ENCODE measurements at places on chromosomes 11 and 22. TPM values are rescaled to one million over a fixed set of nuclear protein-coding genes. Genes with fewer than 3 reads are reported as not detected.
A peak's percentile ranks its signal among the peaks of the same experiment; 100 is the strongest.

- H3K27ac ChIP-seq = no peak overlapping the region
- H3K4me3 ChIP-seq = no peak overlapping the region
- no peak for DNase-seq
- H3K36me3 ChIP-seq = no peaks in the 10 kb centered on the region
- no peaks in the 10 kb centered on the region for H3K4me1 ChIP-seq
Observed at GRCh38 chr11:95404370-95404769, 173.4 kb upstream of the SESN3 start.

DNA sequence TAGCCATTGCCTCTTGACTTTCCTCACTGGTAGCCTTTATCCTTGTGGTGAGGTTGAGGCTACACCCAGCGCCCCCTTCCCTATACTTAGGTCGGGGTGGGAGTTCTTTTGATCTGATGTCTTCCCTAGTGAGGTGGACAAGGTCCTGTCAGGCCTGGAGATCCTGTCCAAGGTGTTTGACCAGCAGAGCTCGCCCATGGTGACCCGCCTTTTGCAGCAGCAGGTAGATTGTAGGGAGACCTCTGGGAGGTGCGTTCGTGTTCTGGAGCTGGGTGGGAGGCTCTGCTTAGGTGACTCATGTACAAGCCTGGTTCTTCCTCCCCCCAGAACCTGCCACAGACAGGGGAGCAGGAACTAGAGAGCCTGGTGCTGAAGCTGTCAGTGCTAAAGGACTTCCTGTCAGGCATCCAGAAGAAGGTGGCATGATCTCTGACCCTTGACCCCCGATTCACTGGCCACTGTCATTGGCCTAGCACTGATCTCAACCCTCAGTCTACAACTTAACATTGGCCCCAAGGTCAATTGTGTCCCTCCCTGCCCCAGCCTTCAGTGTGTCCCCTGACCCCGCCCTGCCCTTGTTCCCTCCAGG lies 4.9 kb downstream of the INPPL1 start:
- no peak overlapping the region for H3K27ac ChIP-seq
- no peaks in the 10 kb centered on the region for H3K36me3 ChIP-seq
- no peak for DNase-seq
- H3K4me3 ChIP-seq = no peak overlapping the region
- H3K4me1 ChIP-seq = peaks cover 19% of the 10 kb centered on the region

DNA sequence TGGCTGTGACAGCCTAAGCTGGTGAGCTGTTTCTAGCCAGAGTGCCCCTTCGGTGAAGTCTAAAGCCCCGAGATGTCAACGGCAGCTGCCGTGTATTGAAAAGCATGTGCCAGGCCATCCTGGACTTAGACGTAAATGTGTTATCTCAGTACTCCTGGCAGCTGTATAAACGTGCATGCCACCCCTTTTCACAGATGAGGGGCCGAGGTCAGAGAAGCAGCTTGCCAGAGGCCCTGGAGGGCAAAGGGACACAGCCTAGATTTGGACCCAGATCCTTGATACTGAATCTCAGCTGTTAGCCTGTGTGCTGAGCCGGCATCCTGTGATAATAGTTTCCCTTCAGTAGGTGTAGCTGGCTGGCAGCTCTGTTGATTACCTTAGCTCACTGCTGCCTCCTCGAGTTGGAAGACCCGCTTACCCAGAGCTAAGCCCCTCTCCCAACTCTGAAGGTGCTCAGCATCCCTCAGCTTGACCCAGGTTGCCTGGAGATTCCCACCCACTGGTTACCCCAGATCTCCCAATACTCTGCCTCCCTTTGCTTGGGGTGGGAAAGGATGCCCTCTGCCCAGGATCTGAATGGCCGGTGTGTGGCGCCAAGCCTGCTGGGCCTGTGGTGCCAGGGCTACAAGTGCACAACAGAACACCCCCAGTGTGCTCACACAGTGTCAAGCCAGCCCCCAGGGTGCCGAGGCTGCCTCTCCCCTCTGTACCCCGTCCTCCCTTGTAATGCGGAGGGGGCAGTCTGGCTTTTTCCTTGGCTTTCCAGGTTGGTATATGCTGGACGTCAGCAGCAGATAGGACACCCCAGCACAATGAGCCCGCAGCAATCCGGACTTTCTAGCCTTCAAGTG lies 59.8 kb upstream of the WNT7B start:
- DNase-seq = no peak
- peak overlapping the region; percentile 76 for H3K4me3 ChIP-seq
- no peaks in the 10 kb centered on the region for H3K36me3 ChIP-seq
- peaks cover 3% of the 10 kb centered on the region for H3K4me1 ChIP-seq
- H3K27ac ChIP-seq = peak overlapping the region; percentile 83

DNA sequence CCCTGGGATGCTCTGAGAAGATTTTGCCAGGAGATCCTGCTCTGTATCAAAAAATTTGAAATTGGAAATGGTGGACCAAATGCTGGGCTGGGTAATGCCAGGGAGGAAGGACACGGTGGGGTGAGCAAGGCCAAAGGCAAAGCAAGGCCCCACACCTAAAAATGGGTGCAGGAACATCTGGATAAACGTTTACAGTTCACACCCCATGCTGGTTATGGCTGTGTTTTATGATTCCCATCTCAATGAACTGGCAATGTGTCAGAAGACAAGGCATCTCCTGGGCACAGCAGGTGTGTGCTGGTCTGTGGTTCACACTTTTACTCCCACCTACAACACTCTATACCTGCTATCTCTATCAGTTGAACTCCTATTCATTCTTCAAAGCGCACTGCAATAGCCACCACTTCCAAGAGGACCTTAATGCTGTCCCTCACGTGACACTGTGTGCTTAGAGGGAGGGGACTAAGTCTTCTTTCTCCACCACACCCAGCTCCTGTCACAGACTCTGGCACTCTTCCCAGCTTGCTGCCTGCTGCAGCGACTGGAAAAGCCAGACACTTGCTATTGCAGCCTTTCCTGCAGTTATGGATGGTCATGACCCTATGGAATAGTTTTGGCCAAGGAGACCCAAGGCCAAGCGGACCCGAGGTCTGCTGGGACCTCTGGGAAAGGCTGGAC lies 277.5 kb downstream of the CTTN start:
- DNase-seq = no peak
- H3K27ac ChIP-seq = no peak overlapping the region
- no peak overlapping the region for H3K4me3 ChIP-seq
- no peaks in the 10 kb centered on the region for H3K4me1 ChIP-seq

Gene MUC6
- not detected for total RNA-seq

- no peaks in the 10 kb centered on the region for H3K27me3 ChIP-seq
- H3K4me3 ChIP-seq = peak overlapping the region; percentile 94
- no peak for DNase-seq
- H3K4me1 ChIP-seq = peaks cover 54% of the 10 kb centered on the region
- peak overlapping the region; percentile 84 for H3K27ac ChIP-seq
Observed at GRCh38 chr22:38314933-38315822, 2.1 kb downstream of the CSNK1E start.

- H3K36me3 ChIP-seq = no peaks in the 10 kb centered on the region
- no peak overlapping the region for H3K27ac ChIP-seq
- no peaks in the 10 kb centered on the region for H3K27me3 ChIP-seq
Observed at GRCh38 chr11:47924184-47924691, 56.1 kb upstream of the PTPRJ start.

Gene RIMBP3C
- 1.4 TPM for total RNA-seq

DNA sequence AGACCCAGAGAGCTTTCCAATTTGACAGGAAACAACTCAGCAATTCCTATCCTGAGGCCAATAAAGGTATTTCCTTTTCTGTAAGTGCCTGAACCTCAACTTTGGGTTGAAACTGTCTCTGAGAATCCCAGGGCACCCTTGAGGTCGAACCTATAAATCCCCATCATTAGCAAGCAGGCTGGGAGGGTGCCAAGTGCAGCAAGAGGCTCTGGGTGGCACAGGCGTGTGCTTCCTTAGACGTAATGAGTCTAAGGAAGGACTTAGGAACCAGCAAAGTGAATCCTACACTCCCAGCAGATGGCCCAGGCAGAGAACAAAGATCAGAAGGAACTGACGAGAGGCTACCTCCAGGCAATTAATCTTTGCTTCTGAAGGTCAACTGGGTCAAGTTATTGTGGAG lies 234.3 kb upstream of the NARS2 start:
- DNase-seq = no peak
- H3K4me1 ChIP-seq = no peaks in the 10 kb centered on the region
- no peaks in the 10 kb centered on the region for H3K36me3 ChIP-seq
- no peak overlapping the region for H3K4me3 ChIP-seq
- peaks cover 4% of the 10 kb centered on the region for H3K27me3 ChIP-seq
- no peak overlapping the region for H3K27ac ChIP-seq

DNA sequence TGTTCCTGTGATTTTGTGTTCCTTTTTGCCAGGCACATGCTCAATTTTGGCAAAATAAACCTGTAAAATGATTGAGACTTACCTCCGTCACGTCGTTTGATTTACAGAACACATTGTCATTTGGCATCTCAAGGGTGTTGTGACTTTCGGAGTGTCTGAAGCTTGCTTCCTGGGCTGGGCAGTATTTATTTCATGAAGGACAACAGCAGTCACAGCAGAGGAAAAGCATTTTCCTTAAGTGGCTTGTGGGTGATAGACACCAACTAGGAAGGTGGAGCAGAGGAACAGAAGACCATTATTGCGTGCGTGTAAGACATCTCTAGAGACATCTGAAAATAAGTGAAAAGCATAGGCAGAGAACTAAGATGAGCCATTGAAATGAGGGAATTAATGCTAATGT lies 80.2 kb downstream of the SLC36A4 start:
- H3K27ac ChIP-seq = no peak overlapping the region
- peaks cover 23% of the 10 kb centered on the region for H3K27me3 ChIP-seq
- no peaks in the 10 kb centered on the region for H3K36me3 ChIP-seq
- DNase-seq = no peak
- H3K4me3 ChIP-seq = no peak overlapping the region

DNA sequence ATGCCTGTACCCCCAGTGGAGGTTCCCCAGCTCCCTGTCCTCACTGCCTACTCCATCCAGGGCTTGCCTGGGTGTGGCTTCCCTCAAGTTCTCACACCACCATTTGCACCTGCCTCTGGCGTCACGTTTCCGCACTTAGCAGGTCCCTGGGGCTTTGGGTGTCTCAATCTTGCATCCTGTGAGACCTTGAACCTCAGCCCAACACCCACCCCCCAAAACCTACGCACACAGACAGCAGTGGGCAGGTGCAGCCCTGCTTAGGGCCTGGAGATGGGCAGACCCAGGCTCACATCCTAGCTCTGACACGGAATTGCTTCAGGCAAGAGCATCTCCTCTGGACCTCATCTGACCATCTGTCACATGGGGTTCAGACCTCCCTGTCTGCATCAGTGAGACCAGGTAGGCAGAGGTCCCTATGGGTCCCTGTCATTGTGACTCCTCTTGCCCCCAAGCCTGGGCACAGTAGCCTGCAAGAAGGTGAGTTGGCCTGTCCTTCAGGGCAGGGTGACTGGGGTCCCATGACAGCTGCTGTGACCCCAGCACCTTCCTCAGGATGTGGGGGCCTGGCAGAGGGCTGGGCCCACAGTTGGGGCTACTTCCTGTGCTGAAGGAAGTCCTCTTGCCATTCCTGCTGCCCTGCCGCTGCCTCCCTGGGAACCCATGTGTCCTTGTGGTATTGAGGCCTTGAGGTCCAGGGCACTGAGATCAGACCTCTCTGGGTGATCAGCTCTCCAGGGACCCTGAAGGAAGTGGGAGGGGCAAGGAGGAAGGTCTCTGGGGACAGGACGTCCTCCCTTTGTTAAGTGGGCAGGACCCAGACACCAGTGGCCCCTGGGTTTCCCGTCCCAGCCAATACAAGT lies 2.0 kb downstream of the SIPA1 start:
- peak overlapping the region; percentile 95 for H3K27ac ChIP-seq
- no peaks in the 10 kb centered on the region for H3K27me3 ChIP-seq
- H3K4me3 ChIP-seq = peak overlapping the region; percentile 88

Gene TRPM5
- total RNA-seq = not detected

DNA sequence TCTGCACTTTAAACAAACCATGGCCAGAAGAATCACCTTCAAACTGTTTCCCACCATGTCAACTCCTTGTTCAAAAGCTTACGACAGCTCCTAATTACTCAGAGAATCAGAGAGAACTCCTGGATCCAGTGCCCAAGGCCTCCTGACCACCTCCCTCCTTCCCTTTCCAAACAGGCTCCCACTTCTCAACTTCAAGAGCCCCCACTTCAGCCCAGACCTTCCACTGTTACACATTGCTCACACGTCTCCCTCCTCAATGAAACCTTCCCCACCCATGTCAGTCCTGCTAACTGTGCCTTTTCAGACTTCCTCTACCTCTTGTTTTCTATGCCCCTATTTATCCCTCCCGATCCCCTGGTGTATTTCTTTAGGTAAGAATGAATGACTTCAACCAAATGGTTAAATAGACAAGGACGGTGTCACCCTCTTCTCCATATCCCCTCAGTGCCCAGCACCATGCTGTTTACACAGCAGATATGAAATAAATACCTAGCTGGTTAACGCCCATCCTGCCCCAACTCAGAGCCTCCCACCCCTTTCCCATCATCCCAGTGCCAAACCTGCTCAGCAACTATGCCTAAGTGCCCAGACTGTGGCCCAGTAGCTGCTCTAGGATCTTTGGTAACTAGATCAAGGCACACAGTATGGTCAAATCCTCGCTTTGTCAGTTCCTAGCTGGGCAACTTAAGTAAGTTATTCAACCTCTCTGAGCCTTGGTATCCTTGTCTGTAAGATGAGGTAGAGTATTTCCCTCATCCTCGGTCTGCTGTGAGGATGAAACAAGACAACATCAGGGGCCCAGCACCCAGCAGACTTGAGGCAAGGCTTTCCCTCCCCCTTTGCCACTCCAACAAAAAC lies 36.8 kb downstream of the PLEKHA7 start:
- no peaks in the 10 kb centered on the region for H3K36me3 ChIP-seq
- H3K27ac ChIP-seq = no peak overlapping the region
- DNase-seq = no peak
- peaks cover 10% of the 10 kb centered on the region for H3K27me3 ChIP-seq
- H3K4me1 ChIP-seq = no peaks in the 10 kb centered on the region
- H3K4me3 ChIP-seq = no peak overlapping the region

GRCh38 chr11:61028135-61028729 lies 56.8 kb downstream of the CD6 start:
- H3K4me3 ChIP-seq = peak overlapping the region; percentile 39
- H3K36me3 ChIP-seq = no peaks in the 10 kb centered on the region
- peaks cover 26% of the 10 kb centered on the region for H3K27me3 ChIP-seq
- no peak for DNase-seq
- peak overlapping the region; percentile 13 for H3K27ac ChIP-seq
- H3K4me1 ChIP-seq = peaks cover 17% of the 10 kb centered on the region

GRCh38 chr11:90243534-90243933 lies 20.7 kb upstream of the CHORDC1 start:
- no peak for DNase-seq
- no peak overlapping the region for H3K27ac ChIP-seq
- no peaks in the 10 kb centered on the region for H3K4me1 ChIP-seq
- H3K36me3 ChIP-seq = no peaks in the 10 kb centered on the region
- H3K27me3 ChIP-seq = peaks cover 15% of the 10 kb centered on the region
- no peak overlapping the region for H3K4me3 ChIP-seq

GRCh38 chr22:50627642-50628542 lies at the start of gene ARSA:
TSS of gene ARSA (minus strand) at chr22:50628152. CDS start at chr22:50627779, 373 bp downstream.
- H3K36me3 ChIP-seq = no peaks in the 10 kb centered on the region
- H3K4me3 ChIP-seq = peak within 1 kb of the TSS; percentile 85

GRCh38 chr11:72208281-72208680 lies 8.3 kb upstream of the FOLR2 start:
- no peak for DNase-seq
- no peak overlapping the region for H3K27ac ChIP-seq

Gene IGLL1
- total RNA-seq = not detected

- no peak for DNase-seq
- no peaks in the 10 kb centered on the region for H3K27me3 ChIP-seq
- H3K4me3 ChIP-seq = no peak overlapping the region
- no peak overlapping the region for H3K27ac ChIP-seq
- H3K36me3 ChIP-seq = peaks cover 5% of the 10 kb centered on the region
Observed at GRCh38 chr22:29634847-29635246, 31.4 kb downstream of the NF2 start.

- no peak overlapping the region for H3K27ac ChIP-seq
- peaks cover 6% of the 10 kb centered on the region for H3K36me3 ChIP-seq
- H3K4me3 ChIP-seq = no peak overlapping the region
- H3K27me3 ChIP-seq = no peaks in the 10 kb centered on the region
Observed at GRCh38 chr11:41309111-41309522, 150.3 kb downstream of the LRRC4C start.

Gene PHLDA2
- 4.5 TPM for total RNA-seq

Gene NFRKB
- 45.2 TPM for total RNA-seq

Gene FIBIN
- not detected for total RNA-seq

Data from natural killer cell treated with Interleukin-12 subunit alpha and Interleukin-12 subunit beta and Interleukin-15 and Interleukin-18, amount 100 ng/mL, for 72 hours (primary cell).